Neural crest cell (in vitro differentiated cells): ENCODE measurements at places on chromosomes 11 and 22. TPM values are rescaled to one million over a fixed set of nuclear protein-coding genes. Genes with fewer than 3 reads are reported as not detected.

SLC22A12 gene
- total RNA-seq, result not detected in 2 replicates

SYT7 gene
- total RNA-seq, result 3.8 and 4.1 TPM in 2 replicates

- DNase-seq, result no peak
Measured at GRCh38 chr22:22667966-22668880, 23.8 kb downstream of the GGTLC2 start.

DNA sequence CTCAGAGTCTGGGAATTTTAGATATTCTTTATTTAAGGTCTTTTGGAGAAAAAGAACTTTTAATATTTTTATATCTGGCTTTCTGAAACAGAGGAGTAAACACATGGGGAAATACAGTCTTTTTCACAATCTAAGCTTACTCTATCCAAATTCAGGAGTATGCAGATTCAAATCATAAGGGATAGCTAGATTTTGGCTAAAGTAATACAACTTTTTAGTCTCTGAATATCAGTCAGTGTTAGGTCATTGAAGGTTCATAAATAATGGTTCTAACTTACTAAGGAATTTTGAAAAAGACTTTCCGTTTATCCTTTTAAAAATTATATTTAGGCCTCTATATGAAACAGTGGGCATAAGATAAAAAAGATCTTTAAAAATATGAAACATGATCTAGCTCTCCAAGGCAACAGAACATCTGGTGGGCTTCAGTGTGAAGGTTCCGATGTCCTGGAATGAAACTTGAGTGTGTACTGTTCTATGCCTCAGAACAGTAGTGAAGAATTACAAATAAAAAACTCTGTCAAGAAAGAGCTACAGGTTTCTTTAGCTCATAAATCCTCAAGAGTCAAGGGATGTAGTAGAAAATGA, 165.2 kb upstream of the PDGFD start:
- no peak for DNase-seq

DNA sequence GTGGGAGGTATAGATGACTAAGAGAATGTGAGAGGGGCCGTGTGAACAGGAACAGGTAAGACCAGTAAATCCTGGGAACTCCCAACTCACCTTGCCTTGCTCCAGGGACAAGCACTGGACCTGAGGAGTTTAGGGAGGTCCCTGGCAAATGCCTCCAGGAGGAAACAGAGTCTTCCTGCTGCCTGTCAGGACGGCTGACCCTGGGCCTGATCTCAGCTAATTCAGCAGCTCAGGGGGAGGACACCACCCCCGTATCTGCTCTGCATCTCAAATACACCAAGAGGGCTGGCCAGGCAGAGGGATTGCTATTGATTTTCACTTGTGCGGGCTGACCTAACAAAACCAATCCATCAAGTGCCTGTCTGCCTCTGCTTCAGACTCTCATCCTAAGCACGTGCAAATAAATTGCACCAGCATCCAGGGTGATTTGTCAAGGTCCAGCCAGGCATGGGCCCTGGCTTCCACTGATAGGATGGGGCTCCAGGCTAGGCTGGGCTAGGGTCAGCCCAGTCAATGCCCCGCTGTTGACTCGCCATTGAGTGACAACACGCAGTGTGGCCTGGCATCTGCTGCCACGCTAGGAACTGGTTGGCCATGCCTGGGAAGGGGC, 20.3 kb downstream of the UQCR10 start:
- DNase-seq, result no peak
